ENCODE measurements at places on chromosomes 5 and 9. TPM values are rescaled to one million over a fixed set of nuclear protein-coding genes. Genes with fewer than 3 reads are reported as not detected.

ERBIN gene
- polyA plus RNA-seq, result 44.6 TPM

LCN15 gene
- polyA plus RNA-seq, result not detected

HACD4 gene
- polyA plus RNA-seq, result 4.4 TPM

MATR3 gene
- polyA plus RNA-seq, result 346 TPM

BAAT gene
- not detected for polyA plus RNA-seq

TMEM252 gene
- polyA plus RNA-seq, result not detected

RNF224 gene
- not detected for polyA plus RNA-seq

IL13 gene
- polyA plus RNA-seq, result not detected

LHX6 gene
- polyA plus RNA-seq, result not detected

MLANA gene
- polyA plus RNA-seq, result not detected

POLR3G gene
- polyA plus RNA-seq, result 2.8 TPM

F2RL1 gene
- 2.6 TPM for polyA plus RNA-seq
